ENCODE measurements at places on chromosomes 11 and 22. TPM values are rescaled to one million over a fixed set of nuclear protein-coding genes. Genes with fewer than 3 reads are reported as not detected.

GRCh38 chr11:74004759-74005615, 3.9 kb downstream of the UCP3 start:
- DNase-seq = no peak

GRCh38 chr11:100863080-100863581, 176.0 kb downstream of the ARHGAP42 start:
- DNase-seq = no peak

DNA sequence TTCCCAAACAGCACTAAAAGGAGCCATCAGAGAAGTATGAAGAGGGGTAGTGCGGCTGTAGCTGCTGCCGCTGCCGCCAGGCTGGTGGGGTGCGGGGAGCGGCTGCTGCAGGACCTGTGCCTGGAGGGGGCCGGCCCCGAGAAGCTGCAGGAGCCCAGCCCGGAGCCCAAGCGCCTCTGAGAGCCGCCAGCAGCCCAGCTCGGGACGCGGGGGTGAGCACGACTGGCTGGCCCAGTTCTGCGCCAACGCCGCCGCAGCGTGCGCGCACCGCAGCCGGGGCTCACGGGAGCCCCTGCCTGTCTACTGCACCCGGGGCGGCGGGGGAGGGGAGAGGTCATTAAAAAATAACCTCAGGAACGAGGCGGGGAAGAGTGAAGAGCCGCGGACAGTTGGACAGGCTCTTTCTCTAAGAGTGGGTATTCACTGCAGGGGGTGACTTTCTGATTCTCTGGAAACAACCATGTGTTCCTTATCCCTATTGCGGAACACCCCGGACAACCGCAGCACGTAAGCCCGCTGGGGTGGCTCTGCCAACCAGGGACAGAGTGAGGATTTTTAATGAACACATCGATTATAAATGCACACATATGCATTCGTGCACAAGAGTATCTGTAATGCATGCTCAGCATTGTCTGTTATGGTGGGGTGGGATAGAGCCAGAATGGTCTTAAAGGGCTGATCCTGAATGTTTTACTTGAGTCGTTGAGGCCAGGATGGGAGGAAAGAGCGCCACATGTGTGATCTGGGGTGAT, 453 bp downstream of the GAS2 start:
- DNase-seq = no peak

DNA sequence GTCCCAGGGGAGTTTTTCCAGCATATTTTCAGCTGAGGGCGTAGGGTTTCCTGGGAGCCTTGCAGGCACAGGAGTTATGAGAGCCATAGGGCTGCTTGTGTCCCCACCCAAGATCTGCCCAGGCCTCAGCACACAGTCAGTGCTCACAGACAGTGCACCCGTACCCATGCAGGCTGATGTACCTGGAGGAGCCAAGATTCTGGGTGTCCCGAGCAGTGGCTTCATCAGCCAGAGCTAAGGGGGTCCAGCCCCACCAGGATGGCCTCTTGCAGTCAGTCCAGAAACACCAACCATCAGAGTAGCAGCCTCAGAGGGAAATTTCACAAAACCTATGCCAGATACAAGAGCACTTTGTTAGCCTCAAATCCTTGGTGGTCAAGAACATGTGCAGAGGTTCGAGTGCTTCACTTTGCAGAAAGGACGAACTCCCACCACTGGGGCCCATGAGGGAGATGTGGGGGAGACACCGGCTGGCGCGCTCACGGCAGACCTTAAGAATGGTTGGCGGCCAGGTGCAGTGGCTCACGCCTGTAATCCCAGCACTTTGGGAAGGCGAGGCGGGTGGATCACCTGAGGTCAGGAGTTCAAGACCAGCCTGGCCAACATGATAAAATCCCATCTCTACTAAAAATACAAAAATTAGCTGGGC, 43.8 kb upstream of the RTL6 start:
- no peak for DNase-seq

DNA sequence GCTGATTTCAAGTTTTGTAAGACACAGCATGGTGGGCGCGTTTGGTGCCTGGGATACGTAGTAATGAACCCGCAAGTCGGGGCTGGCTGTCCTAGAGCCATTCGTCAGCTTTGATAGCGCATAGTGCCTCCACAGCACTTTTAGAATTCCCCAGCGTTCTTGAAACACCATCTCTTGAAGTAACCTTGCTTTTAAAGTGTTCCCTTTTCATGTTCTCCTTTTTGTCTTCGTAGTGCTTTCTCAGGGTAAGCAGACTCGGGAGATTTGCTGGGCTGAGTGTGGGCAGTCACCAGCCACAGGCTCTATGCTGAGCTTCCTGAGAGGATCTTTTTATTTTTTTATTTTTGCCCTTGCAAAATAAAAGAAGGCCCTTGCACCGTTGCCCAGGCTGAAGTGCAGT, 39.6 kb upstream of the CTTN start:
- DNase-seq = no peak

- DNase-seq = peak; percentile 17
Measured at GRCh38 chr11:111944651-111945051, 7.5 kb downstream of the DIXDC1 start.

DNA sequence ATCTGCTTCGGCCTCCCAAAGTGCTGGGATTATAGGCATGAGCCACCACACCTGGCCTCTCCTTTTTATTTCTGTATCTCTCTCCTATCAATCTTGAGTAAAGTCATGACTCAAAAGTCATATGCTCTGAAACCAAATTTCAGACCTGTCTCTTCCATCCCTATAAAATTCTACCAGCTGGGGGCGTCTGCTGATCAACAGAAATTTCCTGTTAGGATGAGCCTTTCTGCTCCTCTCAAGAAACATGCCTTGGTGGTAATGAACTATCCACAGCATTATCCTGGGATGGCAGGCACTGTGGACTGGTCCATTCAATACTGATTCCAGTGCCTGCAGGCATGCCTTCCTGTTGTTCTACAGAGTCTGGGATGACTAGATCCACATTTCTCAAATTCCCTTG, 472.6 kb downstream of the NELL1 start:
- no peak for DNase-seq

DNA sequence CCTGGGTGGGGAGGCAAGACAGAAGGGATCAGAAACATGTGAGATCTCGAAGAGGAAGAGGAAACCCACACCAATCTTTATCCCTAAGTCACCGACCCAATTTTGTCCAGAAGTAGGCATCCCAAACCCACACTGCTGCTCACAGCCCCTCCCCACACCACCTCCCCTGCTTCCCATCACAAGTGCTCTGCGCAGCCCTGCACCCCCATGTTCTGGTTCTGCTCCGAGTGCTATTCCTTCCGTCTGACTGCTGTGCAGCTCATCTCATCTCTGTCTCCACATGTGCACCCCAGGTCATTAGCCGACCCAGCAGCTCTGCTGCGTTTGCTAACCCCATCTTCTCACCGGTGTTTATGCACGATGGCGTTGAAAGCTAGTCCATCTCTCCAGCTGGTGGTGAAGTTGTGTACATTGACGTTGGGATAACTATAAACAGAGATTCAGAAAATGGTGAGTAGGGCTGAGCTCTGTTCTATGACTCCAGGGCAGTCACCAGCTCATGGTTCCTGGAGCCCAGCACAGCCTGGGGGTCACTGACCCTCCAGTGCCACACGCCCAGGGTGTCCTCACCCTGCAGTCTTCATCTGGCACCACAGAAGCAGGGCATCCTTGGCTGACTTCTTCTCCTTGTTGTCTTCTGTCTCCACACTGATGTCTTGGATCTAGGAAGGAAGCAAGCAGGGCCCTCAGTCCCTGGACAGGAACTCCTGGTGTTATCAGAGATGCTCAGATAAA, 15.1 kb downstream of the SPTBN2 start:
- DNase-seq = no peak

DNA sequence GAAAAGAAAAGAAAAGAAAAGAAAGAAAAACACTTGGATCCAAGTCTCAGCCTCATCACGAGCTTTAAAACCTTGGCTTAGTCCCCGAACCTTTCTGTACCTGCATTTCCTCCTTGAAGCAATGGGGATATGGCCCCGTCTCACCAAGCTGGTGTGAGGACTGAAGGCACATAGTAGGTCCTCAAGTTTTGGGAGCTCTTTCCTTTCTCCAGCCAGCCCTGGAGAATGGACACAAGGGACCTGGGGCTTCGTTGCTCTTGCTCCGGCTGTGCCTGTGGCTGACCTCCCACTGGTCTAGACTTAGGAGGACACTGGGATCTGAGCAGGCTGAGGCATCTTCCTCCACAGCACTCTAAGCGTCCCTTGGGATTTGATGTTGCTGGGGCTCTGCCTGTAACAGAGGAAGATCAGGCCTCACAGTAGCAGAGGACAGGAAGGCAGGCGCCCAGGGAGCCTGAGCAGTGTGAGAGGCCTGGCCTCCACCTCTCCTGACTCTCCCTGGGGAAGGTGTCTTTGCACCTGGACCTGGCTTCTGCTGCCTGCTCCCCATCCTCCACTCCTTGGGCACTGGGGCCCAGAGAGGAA, 32.8 kb downstream of the KCNC1 start:
- DNase-seq = no peak

DNA sequence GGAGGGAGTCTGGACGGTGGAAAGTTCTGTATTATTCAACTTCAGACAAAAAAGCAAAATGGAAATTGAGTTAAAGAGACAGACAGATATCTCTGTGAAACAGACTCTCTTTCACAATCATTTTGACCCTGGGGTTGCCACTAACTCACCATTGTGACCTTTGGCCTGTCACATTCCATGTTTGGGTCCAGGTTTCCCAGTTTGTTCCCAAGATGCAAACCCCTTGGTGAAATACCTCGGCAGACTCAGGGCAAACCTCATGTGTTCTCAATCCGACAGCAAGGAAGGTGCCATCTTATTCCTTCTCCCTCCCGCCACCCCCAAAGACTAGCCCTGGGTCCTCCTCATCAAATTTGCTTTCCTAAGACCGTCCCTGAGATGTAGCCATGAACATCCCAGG, 41.8 kb downstream of the GALNT18 start:
- peak; percentile 19 for DNase-seq

- DNase-seq = no peak
Measured at GRCh38 chr22:37310075-37310606, 27.8 kb downstream of the CYTH4 start.

DNA sequence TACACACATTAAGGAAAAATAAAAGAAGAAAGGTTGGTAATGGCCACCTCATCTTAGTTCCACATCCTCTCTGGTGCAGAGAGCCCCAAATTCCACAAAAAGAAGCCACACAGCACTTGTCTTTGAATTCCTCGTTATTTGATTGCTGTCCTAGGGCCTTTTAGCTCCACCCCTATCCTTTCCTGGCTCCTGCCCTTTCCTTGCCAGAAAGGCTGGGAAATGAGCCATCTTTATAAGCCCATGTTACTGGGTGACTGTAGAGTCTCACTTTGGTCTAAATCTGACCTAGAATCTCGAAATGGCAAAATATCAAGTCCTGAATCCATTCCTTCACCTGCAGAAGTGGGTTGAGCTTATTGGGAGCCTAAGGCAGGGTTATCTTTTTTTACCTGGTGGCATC, 4.3 kb upstream of the TMEM132A start:
- DNase-seq = no peak

GRCh38 chr22:29263791-29264276, 3.9 kb downstream of the RHBDD3 start:
- DNase-seq = no peak

DNA sequence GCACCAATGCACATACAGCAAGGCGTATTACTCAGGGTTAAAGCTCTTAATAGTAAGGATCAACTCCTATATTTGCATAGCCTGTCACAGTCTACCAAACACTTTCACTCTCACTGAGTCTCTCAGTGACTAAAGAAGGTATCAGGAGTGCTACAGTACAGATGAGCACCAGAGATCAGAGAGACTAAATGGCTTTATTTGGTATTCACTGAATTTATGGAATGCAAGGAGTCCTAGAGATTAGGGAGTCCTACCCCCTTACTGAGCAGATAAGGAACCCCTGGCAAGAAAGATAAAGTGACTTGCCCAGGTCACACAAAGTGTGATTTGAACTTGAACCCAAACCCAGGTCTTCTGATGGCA, 396.4 kb upstream of the CCDC90B start:
- DNase-seq = no peak

GRCh38 chr22:46368871-46369715, 33.6 kb downstream of the TRMU start:
- no peak for DNase-seq

- DNase-seq = peak; percentile 59
Measured at GRCh38 chr11:45318516-45318915, 32.4 kb upstream of the SYT13 start.

DNA sequence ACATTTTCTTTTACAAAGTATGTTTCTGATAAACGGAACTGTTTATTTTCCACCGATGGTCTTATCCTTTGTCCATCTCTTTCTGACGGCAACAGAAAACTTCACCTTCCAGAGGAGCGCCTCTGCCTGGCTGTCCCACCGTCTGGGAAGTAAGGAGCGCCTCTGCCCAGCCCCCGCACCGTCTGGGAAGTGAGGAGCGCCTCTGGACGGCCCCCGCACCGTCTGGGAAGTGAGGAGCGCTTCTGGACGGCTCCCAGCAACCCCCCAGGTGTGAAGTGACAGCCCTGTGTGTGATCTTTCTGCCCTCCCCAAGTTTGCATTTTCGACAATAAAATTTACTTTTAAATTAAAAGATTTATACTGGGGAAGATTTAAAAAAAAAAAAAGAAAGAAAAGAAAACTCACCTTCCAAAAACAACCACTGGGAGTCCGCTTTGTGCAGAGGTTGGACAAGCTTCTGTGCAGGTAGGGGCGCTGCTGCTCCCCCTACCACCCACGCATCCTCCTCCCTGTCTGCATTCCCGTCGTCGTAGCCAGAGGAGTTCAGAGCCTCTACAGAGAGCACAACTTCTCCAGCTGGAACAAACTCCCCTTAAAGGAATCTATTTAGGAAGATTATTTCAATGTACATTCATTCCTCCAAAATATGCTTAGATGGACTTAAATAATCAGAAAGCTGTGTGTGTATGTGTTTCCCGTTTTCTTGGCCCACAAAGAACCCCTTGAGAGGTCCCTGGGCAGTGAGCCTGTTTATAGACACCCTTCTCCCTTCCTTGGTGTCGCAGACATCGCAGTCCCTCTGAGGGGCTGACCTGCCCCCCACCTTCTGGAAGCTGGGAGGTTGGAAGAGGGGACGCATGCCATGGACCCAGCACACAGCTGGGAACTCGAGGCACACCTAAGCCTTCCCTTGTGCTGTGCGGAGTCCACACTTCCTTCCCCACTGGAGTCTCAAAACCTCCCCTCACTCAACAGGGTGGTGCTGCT, 849 bp upstream of the APOBEC3B start:
- DNase-seq = no peak

GRCh38 chr11:34560511-34560910, 46.9 kb upstream of the ELF5 start:
- no peak for DNase-seq

The XPNPEP3 gene
- total RNA-seq = 22.5 TPM

The NXPE1 gene
- not detected for total RNA-seq

The MARK2 gene
- 31.8 TPM for total RNA-seq

The DTX4 gene
- total RNA-seq = 1.2 TPM

The CHCHD10 gene
- total RNA-seq = 34.0 TPM
